ENCODE measurements at places on chromosomes 7 and 10.
A peak's percentile ranks its signal among the peaks of the same experiment; 100 is the strongest.

GRCh38 chr7:28130277-28130676, 50.3 kb downstream of the JAZF1 start:
- no peak for DNase-seq

- DNase-seq = no peak
These were observed 21.8 kb downstream of the DPYSL4 start for GRCh38 chr10:132208462-132209050.

DNA sequence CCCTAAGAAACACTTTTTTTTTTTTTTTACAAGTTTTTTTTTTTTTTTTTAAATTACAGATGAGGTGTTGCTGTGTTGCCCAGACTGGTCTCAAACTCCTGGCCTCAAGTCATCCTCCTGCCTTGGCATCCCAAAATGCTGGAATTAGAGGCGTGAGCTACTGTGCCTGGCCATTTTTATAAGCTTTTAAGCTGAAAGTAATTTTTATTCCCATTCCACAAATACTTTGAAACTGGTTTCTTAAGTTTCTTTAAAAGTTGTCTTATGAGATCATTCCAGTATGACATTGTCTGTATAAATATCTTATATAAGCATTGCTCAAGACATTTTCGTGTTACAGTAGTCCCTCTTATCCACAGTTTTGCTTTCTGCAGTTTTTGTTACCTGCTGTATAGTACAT, 61.4 kb upstream of the CYP26C1 start:
- DNase-seq = no peak

- DNase-seq = no peak
These were observed 148.3 kb upstream of the BMPER start for GRCh38 chr7:33757050-33757449.

DNA sequence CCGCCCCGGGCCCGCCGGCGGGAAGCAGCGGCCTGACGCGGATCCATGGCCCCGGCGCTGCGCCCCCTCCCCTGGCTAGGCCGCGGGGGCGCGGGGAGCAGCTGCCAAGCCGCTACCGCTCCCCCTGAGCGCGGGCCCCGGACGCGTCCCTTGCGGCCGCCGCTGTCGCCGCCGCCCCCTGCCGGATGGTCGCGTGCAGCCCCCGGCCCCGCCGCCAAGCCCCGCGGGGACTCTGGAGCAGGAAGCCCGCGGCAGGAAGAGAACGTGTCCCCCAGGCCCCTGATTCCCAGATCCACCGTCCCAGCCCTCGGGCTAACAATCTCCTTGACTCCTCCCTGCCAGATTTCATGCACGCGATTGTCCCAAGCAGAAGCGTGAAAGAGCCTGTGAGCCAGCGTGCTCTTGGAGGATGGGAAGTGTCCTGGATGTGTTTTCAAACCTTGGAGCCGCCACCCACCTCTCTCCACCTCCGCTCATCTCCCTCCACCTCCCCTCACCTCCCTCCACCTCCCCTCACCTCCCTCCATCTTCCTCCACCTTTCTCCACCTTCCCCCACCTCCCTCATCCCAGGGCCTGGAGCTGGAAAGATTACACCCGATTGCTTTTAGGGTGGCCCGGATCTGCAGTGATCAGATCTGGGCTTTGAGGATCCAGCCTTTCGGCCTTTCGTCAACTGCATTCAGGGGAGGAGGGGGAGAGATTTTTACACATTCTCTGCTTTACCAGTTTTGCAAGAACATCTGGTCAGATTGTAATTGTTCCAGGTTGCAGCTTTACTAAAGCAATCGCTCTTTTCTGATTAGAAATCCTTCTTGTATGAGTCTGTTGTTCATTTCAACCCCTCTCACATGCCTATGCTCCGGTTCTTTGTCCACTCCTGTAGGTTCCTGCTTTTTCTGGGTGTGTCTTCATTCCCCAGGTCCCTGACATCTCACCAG, 570 bp upstream of the PRTFDC1 start:
- DNase-seq = peak; percentile 25

DNA sequence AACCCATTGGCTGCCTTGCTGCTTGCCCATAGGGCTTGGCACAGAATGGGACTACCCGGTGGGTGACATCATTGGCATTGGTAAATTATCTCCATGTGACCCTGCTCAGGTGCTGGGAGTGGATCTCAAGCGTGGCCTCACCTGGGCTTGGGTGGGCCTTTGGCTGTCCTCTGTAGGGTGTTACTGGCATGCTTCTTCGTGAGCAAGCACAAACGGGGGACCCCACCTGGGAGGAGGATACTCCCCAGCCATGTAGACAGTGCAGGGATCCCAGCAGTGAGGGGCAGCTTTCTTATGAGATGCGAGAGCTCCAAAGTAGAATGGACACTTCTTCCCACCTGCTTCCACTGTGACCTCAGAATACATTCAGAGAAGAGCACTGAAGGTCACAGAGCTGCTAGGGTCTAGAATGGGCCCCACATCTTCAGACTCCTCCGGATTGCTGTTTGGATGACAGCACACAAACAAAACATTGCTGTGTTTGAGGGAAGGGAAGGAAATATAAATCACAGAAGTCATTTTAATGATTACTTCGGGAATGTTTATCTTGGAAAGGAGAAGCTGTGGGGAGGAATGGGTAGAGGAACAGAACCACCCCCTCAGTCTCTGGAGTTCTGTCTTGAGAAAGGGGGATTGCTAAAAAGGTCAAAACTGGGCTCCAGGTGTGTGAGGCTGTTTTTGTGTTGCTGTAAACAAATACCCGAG, 75.9 kb downstream of the SH2D4B start:
- no peak for DNase-seq

- DNase-seq = no peak
These were observed 77.6 kb downstream of the CLRN3 start for GRCh38 chr10:127815147-127815546.

GRCh38 chr7:106597751-106598546, 63.0 kb downstream of the CCDC71L start:
- DNase-seq = no peak

DNA sequence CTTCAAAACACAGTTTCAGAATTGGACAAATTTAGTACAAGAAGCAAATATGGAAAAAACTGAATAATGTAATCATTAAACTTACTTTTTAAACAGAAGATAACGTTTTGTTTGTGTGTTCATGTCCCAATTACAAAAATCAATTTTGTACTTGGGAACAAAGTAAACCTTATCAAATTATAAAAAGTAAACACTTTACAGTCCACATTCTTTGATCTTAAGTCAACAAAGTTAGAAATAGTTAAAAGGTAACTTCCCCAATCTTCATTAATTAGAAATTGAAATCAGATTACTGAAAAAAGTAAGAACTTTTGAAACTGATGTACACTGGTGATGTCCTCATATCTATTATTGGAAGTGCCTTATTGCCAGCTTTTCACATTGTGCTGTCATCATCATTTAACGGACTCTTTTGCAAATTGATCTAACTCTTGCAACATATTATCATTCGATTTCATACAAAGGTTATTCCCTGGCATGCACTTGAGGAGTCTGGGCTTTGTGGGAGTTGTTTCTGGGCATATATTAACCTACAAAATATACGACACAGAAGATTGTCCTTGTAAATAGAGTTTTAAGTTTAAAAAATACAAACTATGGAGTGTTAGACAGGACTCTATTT, 15.1 kb upstream of the CYP2E1 start:
- DNase-seq = no peak

DNA sequence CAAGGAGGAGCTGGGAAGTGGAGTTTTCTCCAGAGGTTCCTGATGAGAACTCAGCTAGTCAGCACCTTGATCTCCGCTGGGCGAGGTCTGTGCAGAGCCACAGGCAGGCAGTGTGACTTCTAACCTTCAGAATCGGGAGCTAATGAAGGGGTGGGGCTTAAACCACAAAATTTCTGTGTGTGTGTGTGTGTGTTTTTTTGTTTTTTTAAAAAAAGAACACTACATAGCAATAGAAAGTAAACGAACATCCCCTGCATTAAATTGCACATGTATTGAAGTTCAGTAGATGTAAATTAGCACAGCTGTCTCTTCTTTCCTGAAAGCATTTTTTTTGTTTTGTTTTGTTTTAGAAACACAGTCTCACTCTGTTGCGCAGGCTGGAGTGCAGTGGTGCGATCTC, 46.2 kb downstream of the RBM17 start:
- no peak for DNase-seq

- no peak for DNase-seq
These were observed 170.5 kb upstream of the ADO start for GRCh38 chr10:62633976-62634375.

DNA sequence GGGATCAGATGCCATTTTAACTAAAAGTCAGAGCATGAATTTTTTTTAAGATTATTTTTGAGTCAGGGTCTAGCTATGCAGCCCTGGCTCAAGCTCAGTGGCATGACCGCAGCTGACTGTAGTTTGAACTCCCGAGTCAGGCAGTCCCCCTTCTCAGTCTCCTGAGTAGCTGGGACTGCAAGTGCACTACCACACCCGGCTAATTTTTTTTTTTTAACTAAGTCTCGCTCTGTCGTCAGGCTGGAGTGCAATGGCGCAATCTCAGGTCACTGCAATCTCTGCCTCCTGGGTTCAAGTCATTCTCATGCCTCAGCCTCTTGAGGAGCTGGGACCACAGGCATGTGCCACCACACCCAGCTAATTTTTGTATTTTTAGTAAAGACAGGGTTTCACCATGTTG, 7.8 kb downstream of the TAS2R41 start:
- no peak for DNase-seq

DNA sequence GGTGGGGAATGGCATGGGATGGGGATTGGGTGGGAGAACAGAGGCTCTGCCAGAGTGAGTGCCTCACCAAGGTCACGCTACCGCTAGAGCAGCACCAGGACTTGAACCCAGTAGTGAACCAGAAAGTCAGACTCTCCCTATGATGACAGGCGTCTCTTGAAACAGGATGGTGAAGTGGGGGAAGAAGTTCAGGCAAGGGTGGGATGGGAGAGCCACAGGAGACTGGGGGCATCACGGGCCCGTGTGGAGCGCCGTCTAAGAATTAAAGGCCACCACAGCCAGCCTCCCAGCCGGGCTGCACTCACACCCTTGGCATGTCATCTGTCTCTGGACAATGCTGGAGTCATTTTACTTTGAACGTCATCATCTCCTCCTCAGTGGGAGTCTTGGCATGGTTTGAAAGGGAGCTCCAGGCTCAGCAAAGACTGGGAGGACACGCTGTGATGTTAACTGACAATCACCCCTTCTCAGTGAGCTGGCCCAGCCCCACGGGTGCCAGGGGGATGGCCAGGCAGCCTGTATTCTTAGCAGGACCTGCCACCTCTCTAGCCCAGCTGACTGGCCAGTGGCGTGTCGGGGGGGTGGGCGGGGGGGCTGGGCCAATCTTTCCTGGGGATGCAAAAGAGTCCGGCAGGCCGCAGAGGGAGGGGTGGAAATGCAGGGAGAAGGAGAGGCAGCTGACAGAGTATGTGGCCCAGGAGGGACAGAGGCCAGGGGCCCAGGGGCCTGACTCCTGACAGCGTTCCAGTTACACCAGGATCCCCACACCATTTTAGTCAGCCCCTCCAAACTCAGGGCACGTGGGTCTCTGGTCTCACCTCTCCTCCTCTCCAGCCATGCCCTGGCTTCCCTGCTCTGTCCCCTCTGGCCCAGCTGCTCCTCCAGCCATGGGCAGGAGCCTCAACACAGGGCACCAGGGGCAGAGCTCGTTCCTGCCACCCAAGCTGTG, 96.2 kb downstream of the VOPP1 start:
- no peak for DNase-seq

- DNase-seq = no peak
These were observed 593.5 kb downstream of the NRG3 start for GRCh38 chr10:82468453-82468852.

DNA sequence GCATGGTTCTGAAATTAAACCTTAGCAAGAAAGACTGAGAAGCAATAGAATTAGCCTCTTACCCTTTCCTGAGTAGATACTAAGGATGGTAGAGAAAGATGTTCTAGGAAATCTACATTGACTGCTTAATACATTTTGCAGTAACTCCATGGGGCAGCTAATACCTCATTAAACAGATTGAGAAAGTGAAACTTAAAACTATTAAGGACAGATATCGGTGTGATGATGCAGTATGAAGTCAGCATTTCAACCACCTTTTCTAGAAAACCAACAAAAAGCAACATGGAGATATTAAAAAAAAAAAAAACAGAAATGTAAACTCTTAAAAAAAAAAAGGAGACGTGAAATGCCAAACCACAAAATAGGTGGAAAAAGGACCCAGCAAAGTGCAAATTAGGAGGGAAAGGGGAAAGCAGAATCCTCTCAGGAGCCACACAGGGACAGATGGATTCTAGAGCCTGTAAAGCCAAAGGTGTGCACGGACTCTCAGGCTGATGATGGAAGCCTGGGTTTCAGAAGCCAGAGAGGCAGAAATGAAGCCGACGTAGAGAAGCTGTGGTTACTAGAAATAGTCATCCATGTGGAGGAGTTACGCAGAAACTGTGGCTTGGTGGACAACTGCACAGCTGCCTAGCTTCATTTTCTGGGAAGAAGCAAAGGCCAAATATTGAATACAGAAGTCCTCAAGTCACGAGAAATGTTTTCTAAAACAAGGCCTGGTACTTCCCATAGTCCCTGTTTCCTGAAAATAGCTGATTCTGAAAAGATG, 38.1 kb upstream of the GPR141 start:
- DNase-seq = no peak

DNA sequence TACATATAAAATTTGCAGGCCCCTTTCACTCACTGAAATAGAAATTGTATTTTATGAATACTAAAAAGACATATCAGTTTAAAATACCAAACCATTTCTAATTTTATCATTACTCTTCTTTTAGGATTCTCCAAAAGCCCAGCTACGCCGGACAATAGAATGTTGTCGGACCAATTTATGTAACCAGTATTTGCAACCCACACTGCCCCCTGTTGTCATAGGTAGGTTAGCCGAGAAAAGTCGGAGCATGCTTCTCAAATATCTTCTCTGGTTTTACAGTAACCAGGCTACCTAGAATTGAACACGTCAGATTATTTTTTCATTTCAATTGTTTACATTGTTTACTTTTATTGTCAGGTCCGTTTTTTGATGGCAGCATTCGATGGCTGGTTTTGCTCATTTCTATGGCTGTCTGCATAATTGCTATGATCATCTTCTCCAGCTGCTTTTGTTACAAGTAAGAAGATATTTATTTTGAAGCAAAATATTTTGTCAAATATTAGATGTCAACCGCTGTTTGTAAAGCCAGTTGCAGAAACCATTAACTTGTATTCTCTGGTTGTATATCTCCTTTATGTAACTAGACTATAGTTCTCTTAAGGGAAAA, 57.6 kb downstream of the MMRN2 start:
- no peak for DNase-seq

Measured in keratinocyte (primary cell).